ENCODE measurements at places on chromosomes 5 and 9.

DNA sequence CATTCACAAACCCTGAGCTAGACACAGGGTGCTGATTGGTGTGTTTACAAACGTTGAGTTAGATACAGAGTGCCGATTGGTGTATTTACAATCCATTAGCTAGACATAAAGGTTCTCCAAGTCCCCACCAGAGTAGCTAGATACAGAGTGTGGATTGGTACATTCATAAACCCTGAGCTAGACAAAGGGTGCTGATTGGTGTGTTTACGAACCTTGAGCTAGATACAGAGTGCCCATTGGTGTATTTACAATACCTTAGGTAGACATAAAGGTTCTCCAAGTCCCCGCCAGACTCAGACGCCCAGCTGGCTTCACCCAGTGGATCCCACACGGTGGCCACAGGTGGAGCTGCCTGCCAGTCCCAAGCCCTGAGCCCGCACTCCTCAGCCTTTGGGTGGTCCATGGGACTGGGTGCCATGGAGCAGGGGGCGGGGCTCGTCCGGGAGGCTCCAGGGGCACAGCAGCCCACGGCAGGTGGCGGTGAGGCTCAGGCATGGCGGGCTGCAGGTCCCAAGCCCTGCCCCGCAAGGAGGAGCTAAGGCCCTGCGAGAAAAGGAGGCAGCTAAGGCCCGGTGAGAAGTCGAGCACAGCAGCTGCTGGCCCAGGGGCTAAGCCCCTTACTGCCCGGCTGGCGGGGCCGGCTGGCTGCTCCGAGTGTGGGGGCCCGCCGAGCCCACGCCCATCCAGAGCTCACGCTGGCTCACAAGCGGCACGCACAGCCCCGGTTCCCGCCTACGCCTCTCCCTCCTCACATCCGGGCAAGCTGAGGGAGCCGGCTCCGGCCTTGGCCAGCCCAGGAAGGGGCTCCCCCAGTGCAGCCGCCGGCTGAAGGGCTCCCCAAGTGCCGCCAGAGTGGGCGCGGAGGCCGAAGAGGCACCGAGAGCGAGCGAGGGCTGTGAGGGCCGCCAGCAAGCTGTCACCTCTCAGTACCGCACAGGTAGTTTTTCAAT lies 1039.2 kb upstream of the CDH9 start:
- DNase-seq = no peak

GRCh38 chr9:81650586-81651515 lies 38.5 kb downstream of the TLE1 start:
- DNase-seq = no peak

DNA sequence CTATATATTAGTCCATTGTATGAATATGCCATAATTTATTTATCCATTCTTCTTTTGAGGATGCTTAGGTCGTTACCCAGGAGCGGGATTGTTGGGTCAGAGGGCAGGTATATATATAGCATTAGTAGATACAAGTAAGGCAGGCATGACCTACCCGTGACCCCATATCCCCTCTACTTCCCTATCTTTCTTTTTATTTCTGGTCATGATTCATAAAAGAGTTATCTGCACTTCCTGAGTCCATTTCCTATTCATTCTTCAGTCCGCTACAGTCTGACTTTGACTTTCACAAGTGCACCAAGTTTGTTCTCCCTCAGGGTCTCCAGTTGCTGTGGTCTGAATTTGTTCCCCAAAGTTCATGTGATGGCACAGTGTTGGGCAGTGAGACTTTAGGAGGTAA lies 6.9 kb downstream of the RHOBTB3 start:
- DNase-seq = no peak

- no peak for DNase-seq
Measured at GRCh38 chr5:56833325-56833724, 18.0 kb downstream of the MAP3K1 start.

DNA sequence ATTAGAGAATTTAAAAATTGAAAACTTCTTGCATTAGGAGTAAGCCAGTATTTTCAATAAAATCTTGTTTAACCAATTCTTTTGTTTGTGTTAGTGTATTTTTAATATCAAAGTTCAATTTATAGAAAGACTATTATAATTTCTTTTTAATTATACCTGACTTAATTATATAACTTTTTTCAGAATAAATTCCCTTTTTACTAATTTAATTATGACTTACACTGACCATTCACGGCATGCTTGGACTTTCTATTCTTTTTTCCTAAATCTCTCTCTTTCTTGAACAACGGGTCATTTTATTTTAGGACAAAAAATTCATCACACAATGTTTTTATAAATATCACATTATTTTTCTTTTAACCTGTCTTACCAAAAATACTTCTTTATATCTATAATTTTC lies 555.3 kb upstream of the PTGER4 start:
- DNase-seq = no peak

- DNase-seq = peak; percentile 42
Measured at GRCh38 chr5:179166886-179167841, 107.0 kb downstream of the ZNF354C start.

DNA sequence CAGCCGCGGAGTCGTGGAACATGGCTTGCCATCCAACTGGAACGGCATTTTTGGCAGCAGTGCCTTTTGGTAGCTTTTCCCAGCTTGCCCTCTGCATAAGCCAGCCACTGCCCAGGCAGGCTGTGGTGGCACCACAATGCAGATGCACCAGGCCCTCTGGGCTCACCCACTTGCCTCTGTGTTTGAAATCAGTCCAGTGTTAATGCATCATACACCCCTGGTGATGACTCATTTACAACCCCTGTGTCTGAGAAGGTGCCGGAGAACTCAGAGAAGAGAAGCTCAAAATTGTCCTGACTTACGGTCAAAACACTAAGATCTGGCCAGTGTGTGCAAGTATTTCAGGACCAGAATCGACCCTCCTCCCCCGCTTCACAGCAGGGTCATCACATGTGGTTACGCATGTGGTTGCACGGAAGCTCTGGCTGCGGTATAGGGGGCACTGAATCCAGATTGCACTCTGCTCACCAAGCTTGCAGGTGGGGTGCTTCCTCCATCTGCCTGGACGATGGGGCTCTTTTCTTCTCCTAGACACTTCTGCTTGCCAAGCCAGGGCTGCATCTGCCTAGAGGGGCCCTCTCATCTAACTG lies 66.5 kb upstream of the SMIM15 start:
- peak; percentile 76 for DNase-seq

DNA sequence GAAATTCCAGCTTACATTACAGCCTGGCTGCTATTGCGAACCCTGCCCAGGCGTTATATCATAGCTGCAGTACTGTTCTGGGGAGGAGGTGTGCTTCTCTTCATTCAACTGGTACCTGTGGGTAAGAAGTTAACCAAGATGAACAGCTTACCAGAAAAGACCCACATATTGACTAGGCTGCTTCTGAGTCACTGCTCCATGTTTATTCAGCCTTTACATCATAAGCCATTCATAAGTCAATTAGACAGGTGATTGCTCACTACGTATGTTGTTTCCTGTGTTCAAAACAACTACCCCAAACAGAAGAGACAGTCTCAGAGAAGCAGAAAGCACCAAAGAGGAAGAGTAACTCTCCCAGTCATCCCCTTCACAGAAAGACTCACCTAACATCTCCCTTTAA lies 34.7 kb upstream of the SLC22A5 start:
- DNase-seq = peak; percentile 12

- DNase-seq = peak; percentile 73
Measured at GRCh38 chr5:52743970-52744369, 43.7 kb upstream of the ITGA1 start.

DNA sequence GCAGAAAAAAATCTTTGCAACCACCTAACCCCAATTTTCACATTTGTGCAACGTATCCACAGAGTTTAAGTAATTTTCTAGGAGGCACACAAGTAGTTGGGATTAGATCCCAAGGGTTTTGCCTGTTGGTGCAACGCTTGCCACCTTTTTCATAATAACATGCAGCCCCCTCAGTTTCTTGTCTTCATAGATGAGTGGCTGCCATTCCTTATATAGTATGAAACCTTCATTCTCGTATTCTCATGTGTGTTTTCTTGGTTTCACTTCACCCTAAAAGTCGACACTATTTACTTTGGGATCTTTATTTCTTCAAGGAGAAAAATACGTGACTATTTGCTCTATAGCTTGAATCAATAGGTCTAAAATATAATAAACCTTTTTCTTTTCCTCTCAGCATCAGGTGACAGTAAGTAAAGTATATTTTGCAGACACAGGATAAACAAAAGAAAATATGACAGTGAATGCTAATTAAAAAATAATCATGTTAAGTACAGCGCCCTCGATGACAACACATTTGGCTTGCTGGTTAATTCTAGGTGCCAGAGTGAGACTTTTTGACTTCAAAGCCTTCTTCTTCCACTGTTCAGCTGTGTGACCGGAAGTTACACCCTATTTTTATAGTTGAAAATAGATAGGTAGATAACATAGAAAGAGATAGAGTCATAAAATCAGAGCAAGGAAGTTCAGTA lies 342.8 kb upstream of the CCNG1 start:
- DNase-seq = no peak

Measured in astrocyte (in vitro differentiated cells and primary cell).